ENCODE measurements at places on chromosomes 13 and 19. TPM values are rescaled to one million over a fixed set of nuclear protein-coding genes. Genes with fewer than 3 reads are reported as not detected.
A peak's percentile ranks its signal among the peaks of the same experiment; 100 is the strongest.

- DNase-seq = peak; percentile 91
Measured at GRCh38 chr19:6744381-6745301, 5.2 kb downstream of the TRIP10 start.

DNA sequence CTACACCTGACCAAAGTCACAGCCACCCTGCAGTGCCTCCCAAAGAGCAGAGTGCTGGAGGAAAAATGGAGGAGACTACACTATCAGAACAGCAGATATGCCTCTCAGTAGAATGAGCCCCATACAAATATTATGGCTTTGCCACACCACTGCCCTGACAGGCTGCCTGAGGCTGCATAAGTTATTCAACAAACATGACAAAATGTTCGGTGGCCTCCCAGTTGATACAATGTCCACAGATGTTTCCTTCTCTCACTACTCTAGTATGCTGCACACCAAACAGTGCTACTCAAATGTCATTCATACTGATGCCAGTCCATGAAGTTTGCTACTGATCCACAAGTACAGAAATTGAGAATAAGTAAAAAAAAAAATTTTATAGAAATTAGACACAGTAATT is 41.0 kb downstream of the N4BP2L2 start:
- no peak for DNase-seq

GRCh38 chr19:52901842-52902241 is 4.4 kb upstream of the ZNF320 start:
- DNase-seq = no peak

DNA sequence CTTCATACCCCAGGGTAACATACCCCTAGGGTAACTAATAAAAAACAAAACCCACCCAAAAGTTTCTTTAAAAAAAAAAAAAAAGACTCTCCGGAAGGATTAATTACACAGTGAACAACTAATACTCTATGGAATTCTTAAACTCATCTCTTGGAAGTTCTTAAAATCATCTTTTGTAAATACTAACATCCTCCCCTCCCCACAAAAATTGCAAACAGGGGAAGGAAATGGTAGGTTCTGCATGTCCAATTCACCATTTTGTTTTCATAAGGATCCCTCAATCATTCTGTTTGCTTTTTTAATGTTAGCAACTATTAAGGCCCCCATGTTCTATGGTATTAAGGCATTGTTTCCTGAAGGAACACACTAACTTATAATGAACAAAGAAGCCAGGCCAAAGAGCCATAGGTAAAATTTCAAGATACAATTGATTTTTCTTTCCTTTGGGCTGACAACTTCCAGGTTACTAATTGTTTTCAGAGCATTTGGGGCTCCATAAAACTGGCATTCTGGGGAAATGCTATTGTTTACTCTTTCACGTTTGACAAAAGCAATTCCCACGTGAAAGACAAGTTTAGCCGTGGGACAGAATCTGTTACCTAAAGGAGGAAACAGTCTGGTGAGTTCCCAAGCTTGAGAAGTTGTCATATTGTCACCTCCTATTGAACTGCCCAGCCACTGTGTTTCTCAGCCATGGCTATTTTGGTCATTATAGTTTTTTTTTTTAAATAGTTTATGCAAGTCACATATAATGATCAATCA is 107.0 kb downstream of the FLT1 start:
- DNase-seq = no peak

DNA sequence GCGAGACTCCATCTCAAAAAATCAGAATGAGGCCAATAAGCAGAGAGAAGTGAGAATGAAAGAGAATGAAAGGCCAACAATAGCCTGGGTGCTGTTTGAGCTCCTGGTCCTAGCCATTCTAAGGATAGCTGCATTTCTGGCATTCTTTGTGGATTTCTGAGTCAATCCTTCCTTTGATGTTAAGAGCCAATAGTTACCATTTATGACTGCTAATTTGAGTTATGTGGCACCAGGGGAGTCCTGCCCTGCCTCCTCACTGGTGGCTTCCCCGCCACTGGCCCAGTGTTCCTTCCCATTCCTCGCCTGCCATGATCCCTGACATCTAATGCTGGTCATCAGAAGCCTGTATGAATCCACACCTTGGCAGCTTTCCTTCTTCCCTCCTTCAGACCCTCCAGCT is 991.2 kb downstream of the UQCRFS1 start:
- no peak for DNase-seq

SIGLECL1 gene
- not detected for total RNA-seq

TDRD12 gene
- 0.40 TPM for total RNA-seq

GRCh38 chr19:18063463-18063862 is 23.3 kb downstream of the IL12RB1 start:
- DNase-seq = no peak

HSD17B14 gene
- total RNA-seq = 22.2 TPM

GRCh38 chr13:46176756-46177155 is 5.2 kb downstream of the LCP1 start:
- DNase-seq = no peak

- peak; percentile 89 for DNase-seq
Measured at GRCh38 chr19:5403968-5404640, 51.1 kb upstream of the ZNRF4 start.

- no peak for DNase-seq
Measured at GRCh38 chr13:87403748-87404432, 267.3 kb upstream of the SLITRK5 start.

PDX1 gene
- not detected for total RNA-seq

DNA sequence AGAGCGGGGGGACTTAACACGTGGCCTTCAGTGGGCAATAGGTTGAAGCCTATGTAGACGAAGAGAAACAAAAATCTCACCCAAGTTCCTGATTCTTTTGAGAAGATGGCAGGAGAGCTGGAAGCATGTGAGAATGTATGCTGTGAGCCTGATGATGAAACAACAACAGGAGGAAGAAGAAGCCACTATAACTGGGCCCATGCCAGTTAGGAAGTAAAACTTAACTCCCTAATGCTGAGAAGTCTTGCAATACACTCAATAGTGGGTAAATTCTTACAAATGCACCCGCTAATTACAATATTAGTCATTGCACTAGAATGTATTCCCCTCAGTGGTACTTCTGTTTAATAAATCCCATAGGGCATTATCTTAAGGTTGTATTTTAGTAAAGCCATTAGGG is 9.1 kb downstream of the PCDH17 start:
- DNase-seq = no peak

DNA sequence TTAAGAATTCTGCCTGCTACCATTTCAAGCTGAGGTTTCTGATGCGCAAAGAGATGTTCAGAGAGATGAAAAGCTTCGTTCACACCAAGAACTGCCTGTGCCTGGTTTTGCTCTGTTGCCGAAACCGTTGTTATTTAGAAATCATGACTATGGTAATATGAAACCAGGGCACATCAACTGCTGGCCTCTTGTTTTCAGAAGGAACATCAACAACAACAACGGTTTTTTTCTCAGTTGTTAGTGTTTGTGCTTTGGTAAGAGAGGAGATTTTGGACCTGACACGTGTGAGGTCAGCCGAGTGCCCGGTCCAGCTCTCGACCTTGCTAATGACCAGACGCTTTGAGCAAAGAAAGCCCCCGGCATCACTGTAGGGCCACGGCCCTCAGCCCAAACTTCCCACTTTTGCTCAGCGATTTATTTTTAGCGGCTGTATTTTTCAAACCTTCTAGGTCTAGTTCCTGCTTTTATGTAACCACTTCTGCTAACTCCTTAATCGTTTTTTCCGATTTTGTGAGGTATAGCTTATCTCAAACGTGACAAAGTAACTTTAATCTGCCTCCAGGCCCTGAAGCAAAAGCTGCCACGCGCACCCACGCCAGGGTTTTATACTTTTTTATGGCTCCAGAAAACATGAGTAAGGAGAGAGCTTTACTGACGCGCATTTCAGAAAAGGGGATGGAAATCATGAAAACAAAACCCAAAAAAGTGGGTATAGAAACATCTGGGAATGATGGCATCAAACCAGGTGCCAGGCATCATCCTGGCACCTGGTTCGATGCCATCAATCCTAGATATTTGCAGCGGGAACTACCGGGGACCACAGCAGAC is 42.0 kb downstream of the KLF2 start:
- no peak for DNase-seq

GRCh38 chr19:22517496-22518411 is 95.6 kb upstream of the ZNF98 start:
- no peak for DNase-seq

- DNase-seq = no peak
Measured at GRCh38 chr19:23867895-23868294, 46.8 kb upstream of the ZNF726 start.

C19orf81 gene
- total RNA-seq = not detected

HIF3A gene
- total RNA-seq = 55.0 TPM

DNA sequence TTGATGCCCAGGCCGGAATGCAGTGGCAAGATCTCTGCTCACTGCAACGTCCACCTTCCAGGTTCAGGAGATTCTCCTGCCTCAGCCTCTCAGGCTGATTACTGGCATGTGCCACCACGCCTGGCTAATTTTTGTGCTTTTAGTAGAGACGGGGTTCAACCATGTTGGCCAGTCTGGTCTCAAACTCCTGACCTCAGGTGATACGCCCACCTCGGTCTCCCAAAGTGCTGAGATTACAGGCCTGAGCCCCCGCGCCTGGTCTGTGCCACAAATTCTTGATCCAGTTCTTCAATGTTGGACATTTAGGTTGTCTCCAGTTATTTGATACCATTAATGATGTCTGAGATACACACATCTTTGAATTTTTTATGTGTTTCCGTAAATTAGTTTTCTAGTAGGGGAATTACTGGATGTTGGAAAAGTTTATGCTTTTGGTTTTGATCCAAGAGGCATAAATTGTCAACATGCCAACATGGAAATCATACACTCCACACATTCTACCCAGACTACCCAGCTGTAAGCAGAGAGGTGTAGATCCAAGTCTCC is 525 bp upstream of the COG3 start:
- DNase-seq = no peak

DNA sequence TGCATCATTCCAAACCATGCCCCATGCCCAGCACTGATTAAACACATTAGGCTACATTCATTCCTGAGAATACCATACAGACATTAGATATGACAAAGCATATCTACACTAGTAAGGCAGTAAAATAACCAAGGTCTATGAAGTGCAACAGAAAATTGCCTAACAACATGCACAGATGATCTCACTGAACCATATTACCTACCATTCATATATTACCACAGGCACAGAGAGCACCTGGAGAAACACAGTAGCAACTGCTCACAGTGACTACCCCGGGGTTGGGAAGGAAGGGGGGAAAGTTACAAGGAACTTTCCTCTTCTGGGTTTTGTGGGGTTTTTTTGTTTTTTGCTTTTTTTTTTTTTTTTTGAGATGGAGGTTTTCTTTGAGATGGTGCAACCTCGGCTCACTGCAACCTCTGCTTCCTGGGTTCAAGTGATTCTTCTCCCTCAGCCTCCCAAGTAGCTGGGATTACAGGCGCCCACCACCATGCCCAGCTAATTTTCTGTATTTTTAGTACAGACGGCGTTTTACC is 669.6 kb downstream of the UQCRFS1 start:
- DNase-seq = no peak

- DNase-seq = peak; percentile 79
Measured at GRCh38 chr19:11196406-11197287, 698 bp downstream of the KANK2 start.

DNA sequence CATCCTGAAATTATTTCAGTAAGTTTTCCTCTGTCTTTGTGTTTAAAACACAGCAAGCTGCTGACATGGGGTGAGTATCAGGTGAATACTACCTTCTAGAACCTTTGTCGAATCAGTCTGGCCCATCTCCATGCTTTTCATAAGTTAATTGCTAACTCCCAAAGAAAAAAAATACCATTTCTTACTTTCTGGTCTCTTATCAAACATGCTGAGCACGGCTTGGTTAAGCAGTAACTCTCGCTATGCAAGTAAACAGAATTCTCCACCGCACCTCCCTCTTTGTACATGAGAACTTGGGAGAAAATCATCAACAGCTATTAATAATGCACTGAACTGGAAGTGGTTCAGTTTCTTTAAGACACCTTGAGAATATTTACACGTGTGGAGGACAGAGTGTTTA is 88.6 kb downstream of the FGF9 start:
- no peak for DNase-seq

DNA sequence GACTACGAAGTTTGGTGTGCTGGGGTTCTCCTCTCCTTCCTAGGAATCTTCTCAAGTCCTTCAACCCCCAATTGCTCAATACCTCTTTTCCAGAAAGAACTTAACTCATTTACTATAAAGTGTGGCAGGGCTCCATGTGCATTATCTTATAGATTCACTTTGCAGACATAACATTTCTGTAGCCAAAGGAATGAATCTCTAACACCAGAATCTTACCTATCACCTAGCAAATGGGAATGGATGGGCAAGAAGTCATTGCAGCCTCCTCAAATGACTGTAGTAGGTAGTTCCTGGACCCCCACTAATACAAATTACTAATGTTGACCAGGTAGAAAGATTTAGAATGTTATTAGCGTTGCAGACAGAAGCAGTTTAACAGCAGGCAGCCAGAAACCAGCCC is 5.7 kb upstream of the CACNA1A start:
- no peak for DNase-seq

- no peak for DNase-seq
Measured at GRCh38 chr13:51423766-51424165, 29.1 kb downstream of the INTS6 start.

DNA sequence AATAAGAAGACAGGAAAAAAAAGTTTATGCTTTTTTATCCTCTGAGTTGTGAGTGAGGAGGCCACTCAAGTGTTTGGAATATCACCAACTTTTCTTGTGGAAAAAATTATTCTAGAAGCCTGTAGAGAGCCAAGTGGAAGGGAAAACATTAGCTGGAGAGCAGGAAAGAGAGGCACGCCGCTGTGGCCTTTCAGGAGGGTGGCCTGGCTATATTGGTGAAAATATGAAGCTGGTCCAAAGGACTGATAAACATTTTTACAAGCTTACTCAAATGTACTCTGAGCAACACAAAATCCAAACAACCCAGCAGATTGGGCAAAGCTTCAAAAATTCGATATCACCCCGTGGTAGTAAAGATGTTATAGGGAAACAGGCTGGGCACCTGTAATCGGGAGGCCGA is 2.3 kb upstream of the EIF3G start:
- DNase-seq = no peak

GRCh38 chr19:3968556-3969434 is 2.1 kb downstream of the DAPK3 start:
- DNase-seq = peak; percentile 87

DNA sequence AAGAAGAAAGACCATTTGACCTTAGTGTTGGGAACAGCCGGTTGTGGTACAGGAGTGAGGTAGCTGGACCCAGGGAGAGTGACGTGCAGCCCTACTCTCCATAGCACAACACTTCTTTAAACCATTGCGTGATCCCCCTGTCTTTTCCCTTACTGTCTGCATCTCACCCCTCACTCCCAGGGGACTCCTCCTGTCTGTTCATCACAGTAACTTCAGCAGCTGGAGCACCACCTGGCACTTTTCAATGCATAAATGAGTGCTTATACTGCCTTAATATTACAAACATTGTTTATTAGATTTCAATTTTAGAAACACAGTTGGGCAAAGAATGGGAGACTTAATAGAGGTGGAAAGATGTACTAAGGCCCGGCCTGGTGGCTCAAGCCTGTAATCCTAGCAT is 285.5 kb downstream of the UQCRFS1 start:
- no peak for DNase-seq

DCAF15 gene
- total RNA-seq = 24.7 TPM

GRCh38 chr19:36244066-36244465 is 29.2 kb downstream of the ZNF146 start:
- DNase-seq = no peak

All from sciatic nerve (tissue), 2 donors.